ENCODE measurements at places on chromosomes 12 and 14. TPM values are rescaled to one million over a fixed set of nuclear protein-coding genes. Genes with fewer than 3 reads are reported as not detected.

Gene MYL2
- total RNA-seq: not detected

Gene GPR162
- total RNA-seq: not detected

Gene OR4E2
- total RNA-seq: not detected

Gene CYP27B1
- total RNA-seq: 11.7 TPM

Gene GARIN6
- total RNA-seq: not detected

Gene MRPL42
- total RNA-seq: 53.2 TPM

Gene EXD2
- 10.4 TPM for total RNA-seq

Gene PZP
- total RNA-seq: not detected

Gene HOXC5
- not detected for total RNA-seq

Gene LRRC10
- total RNA-seq: not detected

Gene SOAT2
- not detected for total RNA-seq

Gene MFAP5
- total RNA-seq: not detected

GRCh38 chr12:129049917-129050316 lies 196.6 kb downstream of the GLT1D1 start:
- no peak for DNase-seq

DNA sequence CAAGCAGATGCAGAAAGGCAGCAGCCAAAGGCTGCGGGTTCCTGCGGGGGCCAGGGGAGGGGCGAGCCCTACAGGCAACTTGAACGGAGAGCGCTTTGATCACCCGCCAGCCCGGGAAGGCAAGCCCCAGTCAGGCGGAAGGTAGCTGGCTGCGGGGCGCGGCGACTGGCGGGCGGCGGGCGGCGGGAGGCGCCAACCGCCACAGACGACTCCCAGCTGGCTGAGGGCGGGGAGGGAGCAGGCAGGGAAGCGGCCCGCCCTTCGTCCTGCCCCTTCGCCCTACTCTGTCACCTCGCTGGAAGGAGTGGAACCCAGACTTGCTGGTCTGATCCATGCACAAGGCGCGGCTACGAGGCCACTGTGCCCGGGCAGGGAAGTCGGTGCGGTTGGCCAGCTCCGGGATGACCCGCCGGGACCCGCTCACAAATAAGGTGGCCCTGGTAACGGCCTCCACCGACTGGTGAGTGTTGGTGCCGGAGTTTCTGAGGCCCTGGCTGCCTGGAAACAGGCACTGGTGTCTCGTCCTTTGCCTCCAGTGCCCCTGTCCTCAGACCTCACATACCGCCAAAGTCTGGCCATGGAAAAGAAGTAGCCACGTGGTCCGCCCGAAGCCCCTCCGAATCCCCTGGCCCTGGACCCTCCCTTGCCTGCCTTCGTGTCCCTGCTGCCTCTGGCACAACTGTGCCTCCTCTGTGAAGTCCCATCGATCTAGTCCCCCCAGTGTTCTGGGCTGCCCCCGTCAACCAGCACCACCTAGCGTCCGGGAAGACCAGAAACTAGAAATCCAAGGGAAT lies 15.4 kb upstream of the CARMIL3 start:
- peak; percentile 77 for DNase-seq

- DNase-seq: no peak
Observed at GRCh38 chr14:36174767-36175424, 1.6 kb downstream of the PTCSC3 start.

DNA sequence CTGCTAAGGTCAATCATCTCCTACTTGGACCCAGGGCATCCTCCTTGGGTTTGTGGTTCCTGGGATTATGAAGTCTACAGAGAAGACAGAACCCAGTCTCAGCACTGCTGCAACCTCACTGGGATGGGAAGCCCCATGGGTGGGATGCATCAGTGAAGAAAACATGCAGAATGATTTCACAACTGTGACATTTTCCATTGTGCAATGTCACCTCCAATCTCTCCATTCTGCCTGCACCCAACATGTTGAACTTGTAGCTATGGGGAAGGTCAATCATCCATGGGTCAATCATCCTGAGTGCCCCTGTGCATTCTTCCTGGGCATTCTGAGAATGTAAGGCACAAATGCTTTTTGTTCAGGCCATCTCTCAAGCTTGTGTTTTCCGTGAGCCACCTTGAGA lies 1004.4 kb upstream of the TMEM132C start:
- no peak for DNase-seq

- no peak for DNase-seq
Observed at GRCh38 chr12:6921539-6921938, 6.2 kb upstream of the ATN1 start.

- DNase-seq: peak; percentile 85
Observed at GRCh38 chr12:54364413-54364812, at the start of gene GPR84. GPR84 (minus strand) TSS chr12:54364486; CDS start chr12:54363851, 635 bp downstream.

- DNase-seq: no peak
Observed at GRCh38 chr14:64281805-64282204, 12.4 kb downstream of the ESR2 start.

DNA sequence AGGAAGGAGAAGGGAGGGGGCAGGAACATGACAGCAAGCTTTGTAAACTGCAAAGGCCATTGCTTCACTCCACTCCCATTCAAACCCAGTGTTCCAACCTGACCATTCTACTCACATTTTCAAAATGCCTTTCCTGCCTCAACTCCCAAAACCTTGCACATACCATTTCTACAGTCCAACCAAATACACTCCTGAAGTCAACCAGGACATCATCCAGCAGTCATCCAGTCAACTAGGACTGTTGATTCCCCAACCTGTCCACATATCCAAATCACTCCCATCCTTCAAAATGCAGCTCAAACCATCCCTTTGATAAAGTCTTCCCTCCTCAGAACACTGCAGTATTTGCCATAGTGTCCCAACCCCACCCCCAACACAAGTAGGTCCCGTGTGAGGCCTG lies 2.9 kb downstream of the SMUG1 start:
- no peak for DNase-seq

DNA sequence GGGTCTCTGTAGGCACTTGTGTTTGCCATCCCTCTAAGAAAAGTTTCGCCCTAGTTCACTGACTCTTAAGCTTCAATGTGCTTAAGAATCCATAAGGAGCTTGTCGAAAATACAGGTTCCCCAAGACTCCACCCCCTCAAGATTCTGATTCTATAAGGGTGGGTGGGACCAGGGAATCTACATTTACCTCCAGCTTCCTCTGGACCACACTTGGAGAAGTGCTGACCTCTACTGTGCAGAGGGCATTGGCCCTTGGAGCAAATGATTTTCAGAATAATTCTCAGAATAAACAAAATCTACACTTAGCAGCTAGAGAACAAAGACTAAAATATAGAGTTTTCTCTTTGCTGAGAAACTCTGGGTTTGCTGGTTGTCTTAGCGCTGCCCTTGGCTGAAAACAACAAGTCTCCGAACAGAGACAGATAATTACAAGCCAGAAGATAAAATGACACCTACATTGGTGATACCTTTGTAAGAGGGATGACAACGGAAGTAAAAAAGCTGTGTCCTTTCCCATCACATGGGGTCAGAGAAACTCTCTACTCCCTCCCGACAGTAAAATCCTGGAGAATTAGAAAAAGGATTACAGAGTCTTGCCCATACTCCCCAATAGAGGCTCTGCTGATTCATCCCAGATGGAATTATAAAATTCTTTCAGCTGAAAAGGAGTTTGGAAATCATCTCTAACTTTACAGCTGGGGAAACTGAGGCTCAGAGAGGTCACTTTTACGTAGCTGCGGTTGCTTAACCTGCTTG lies 4.8 kb downstream of the TGFB3 start:
- no peak for DNase-seq

DNA sequence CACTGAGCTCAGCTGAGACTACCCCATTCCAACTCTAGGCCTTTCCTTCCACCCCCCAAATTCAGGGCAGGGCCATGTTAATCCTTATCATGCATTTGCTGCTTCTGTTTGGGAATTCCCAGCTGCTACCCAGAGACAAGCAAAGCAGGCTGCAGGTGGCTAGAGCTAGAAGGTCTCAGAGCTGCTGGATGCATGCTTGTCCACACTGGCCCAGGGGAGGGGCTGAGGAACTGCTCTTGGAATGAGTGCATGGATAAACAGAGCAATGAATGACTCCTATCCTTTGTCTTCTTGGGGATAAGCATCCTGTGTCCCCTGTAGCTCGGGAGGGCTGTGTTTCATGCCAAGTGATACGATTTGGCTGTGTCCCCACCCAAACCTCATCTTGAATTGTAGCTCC lies 136.8 kb upstream of the NOS1 start:
- no peak for DNase-seq

- no peak for DNase-seq
Observed at GRCh38 chr12:120761519-120761934, 35.9 kb downstream of the ACADS start.

DNA sequence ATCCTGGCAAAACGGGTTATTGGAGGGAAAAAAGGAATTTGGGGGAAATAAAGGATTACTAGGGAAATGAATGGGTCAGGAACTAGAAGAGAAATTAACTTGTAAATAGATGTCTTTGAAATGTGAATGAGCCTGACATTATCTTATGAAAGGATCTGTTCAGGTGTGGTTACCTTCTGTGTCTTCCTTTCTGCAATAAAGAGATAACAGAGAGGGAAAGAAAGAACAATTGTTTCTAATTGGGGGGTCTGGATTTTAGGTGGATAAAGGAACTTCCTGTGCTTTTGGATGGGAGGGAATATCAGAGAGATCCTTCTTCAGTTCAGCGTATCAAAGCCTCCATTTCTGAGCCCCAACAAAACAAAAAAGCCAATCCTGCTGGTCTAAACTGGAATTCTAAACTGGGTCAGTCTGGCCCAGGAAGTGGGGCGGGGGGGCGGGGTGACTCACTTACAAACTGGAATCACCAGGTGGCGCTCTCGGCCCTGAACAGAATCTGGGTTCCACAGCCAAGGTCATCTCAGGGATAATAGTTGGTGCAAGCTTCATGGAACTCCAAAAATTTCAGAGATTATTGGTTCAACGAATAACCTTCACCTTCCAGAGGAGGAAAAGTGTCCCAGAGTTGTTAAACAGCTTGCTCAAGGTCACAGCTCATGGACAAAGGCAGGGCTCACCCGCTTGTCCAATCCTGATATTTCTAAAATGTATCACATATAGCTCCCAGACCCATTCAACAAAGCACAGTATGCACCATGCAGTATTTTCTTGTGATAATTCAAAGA lies 15.2 kb upstream of the PEBP1 start:
- DNase-seq: no peak

DNA sequence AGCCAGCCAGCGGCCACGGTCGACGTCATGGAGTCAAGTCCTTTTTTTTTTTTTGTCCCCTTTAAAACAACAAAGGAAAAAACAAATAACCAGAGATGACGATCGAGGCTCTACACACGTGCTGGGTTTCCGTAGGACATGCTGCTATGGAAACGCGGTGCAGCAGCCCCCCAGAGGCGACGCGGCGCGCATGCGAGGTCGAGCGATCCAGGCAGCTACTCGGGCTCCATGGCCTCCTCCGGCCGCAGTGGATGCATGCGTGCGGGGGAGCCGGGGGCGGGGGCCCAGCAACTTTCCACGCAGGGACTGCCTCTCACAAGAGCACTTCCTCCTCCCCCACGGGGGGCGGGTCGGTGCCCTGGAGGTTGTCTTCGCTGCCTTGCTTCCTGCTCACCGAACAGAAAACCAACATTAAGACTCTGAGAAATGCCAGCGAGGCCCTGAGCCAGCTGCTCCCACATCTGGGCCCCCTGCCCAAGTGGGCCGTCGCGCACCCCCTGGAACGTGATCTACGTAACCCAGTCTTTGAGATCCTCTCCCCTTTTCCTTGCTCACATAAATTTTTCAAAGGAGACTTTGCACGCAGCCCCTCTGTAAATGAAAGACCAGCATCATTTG lies 30.7 kb downstream of the P2RX4 start:
- DNase-seq: peak; percentile 84

- DNase-seq: no peak
Observed at GRCh38 chr14:100066962-100067361, 1.7 kb downstream of the EVL start.

GRCh38 chr14:35814371-35815005 lies 5.4 kb upstream of the RALGAPA1 start:
- peak; percentile 85 for DNase-seq

DNA sequence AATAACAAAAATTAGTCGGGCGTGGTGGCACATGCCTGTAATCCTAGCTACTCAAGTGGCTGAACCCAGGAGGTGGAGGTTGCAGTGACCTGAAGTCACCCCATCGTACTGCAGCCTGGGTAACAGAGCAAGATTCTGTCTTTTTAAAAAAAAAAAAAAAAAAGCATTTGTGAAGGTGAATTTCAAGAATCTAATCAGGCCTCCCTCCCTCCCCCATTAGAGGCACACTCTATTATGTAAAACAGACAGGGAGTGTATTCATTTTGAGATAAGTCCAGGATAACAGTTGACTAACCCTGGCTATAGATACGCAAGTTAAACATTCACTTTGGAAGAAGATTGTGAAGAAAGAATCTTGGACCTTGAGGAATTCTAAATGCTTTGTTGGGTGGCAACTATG lies 2.9 kb downstream of the RESF1 start:
- no peak for DNase-seq

DNA sequence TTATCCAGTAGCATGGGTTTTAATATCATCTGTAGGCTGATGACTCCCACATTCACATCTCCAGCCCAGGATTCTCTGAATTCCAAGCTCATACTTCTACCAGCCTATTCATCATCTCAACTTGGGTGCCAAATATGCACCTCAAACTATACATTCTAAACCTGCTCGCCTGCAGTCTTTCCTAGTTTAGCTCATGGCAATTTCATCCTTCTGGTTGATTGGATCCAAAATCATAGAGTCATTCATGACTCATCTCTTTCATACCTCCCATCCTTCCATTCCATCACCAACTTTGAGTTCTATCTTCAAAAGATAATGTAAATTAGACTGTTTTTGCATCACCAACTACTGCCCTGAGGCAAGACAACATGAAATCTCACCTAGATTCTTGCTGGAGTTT lies 99.7 kb upstream of the EGLN3 start:
- DNase-seq: no peak

DNA sequence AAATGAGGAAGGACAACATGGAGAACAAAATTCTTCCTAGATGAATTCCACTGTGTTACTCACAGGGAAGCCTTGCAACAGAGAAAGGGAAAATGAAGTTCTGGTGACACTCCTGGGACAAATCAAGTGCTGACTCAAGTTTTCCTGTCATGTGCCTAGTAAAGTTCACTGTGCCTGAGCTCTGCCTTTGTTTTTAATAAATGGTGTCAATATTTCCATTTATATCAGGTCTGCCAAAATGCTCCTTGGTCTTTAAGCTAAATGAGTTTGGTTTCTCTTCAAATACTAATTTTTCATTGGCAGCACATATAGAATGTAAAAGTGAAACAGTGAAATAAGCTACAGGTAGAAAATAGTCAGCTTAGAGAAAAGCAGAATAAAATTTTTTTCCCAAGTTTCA lies 33.0 kb downstream of the HIGD1C start:
- no peak for DNase-seq

- DNase-seq: no peak
Observed at GRCh38 chr12:48118284-48118871, 786 bp upstream of the PFKM start.

DNA sequence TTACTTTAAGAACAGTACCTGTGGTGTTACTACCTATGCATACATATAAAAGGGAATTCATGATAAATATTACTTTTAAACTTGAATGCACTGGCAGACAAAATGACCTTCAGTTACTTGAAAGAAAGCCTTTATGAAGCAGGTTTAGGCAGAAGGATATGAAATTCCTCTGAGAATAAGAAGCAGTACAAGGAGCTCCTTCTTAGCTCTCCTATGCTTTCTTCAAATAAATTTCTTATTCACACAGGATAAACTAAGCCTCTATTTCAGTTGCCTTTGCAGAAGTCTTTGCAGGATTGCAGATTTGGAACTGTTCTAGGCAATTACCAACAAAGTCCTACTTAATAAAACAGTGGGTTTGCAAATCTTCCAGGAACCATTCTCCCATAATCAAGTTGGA lies 1.0 kb downstream of the EPYC start:
- DNase-seq: no peak
